Immature natural killer cell (primary cell): ENCODE measurements at places on chromosomes 3 and 15.

GRCh38 chr3:13894096-13894806 is 14.4 kb upstream of the WNT7A start:
- no peak for DNase-seq

DNA sequence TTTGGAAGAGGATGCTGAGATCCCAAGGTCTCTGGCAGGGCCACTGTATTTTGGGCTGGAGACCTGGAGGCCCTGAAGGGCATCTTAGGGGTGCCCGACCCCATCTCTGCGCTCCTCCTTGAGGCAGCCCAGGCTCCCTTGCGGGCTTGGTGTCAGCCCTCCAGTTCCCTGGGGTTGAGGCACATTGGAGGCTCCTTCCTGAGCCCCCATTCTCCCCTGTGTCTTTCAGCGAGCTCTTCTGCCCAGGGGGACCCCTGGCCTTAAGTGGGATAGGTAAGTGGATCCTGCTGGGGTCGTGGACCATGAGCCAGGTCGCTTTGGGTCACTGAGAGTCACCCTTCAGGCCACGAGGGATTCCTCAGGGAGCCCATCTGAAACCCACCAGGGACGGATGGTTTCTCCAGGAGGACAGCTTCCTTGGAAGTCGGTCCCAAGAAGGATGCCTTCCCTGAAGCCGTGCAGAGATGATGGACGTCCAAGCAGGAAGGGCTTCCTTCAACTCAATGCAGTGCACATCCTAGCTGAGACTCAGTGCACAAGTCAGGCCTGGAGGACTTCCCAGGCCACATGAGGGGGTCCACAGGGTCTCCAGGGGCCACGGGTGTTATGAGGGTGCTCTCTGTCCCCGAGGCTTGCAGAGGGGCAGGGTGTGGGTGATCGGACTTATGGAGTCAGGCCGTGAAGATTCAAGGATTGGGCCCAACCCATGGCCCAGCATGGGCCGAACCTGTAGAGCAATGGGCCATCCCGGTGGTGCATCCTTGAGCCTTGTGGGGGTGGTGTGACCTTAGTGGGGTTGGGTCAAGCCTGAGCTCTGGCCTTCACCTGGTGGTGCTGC is 224.3 kb downstream of the SNRPN start:
- DNase-seq = no peak

GRCh38 chr3:170352936-170353335 is 4.6 kb upstream of the SKIL start:
- no peak for DNase-seq

- no peak for DNase-seq
Measured at GRCh38 chr15:65416845-65417416, 5.8 kb downstream of the IGDCC4 start.

- no peak for DNase-seq
Measured at GRCh38 chr3:165192610-165193192, 3.5 kb downstream of the SLITRK3 start.

GRCh38 chr3:3259181-3259580 is 79.7 kb upstream of the CRBN start:
- DNase-seq = no peak

GRCh38 chr3:125958511-125959316 is 10.3 kb upstream of the ROPN1B start:
- DNase-seq = no peak
